Stimulated activated CD8-positive, alpha-beta memory T cell treated with anti-CD3 and anti-CD28 coated beads, Interleukin-2, amount 100 ng/mL, for 1 hour (primary cell): ENCODE measurements at places on chromosomes 4 and X.
A peak's percentile ranks its signal among the peaks of the same experiment; 100 is the strongest.

DNA sequence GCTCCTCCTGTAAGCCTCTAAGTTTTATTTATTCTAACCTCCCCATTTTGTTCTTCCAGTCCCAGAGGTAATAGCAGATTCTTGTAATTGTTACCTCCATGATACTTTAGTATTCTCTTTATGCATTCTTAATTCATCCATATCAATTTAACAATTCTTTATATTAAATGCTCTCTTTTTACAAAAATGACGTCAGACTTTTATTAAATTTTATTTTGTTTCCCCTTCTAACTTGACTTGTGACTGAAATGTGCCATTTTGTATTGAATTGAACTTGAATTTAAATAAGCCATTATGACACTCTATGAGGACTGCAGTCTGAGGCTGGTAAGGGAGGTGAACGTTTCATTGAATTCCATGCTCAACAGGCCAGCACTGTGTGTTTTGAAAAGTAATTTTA is 60.0 kb upstream of the NUDT10 start:
- DNase-seq, result no peak

DNA sequence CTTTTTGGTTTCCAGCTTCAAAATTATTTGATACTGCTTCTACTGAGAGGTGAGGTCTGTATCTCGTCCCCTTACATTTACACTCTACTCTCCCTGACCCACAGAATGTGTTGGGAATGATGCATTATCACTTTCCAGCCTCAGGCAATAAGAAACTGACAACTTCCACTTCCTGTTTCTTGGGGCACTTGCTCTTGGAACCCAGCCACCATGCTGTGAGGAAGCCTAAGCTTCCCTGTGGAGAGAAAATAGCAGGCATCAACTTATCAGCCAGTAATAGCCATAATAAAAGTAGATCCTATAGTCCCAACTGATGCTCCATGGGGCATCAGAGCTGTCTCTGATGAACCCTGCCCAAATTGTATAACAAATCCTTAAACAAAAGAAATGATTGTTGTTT is 32.6 kb downstream of the RELL1 start:
- DNase-seq, result no peak

GRCh38 chrX:37785569-37785968 is 5.7 kb downstream of the CYBB start:
- no peak for DNase-seq

DNA sequence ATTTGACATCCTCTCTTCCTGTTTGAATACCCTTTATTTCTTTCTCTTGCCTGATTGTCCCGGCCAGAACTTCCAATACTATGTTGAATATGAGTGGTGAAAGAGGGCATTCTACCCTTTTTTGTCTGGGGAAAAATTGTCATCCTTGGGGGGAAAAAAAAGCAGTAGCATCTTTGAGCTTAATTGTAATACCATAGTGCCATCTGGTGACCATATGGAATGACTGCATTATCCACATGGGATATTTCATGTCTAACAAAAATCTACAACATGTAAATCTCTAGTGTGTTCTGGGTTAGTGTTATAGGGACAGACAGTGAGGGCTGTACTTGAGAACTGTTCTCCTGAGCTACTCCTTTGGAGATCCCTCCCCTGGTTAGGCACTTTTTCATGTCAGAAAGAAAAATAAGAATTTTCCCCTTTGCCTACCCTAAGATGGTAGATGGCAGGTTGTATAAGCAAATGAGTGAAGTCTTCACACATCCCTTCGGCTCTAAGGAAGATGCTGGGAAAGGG is 26.0 kb downstream of the CAPN6 start:
- DNase-seq, result no peak

DNA sequence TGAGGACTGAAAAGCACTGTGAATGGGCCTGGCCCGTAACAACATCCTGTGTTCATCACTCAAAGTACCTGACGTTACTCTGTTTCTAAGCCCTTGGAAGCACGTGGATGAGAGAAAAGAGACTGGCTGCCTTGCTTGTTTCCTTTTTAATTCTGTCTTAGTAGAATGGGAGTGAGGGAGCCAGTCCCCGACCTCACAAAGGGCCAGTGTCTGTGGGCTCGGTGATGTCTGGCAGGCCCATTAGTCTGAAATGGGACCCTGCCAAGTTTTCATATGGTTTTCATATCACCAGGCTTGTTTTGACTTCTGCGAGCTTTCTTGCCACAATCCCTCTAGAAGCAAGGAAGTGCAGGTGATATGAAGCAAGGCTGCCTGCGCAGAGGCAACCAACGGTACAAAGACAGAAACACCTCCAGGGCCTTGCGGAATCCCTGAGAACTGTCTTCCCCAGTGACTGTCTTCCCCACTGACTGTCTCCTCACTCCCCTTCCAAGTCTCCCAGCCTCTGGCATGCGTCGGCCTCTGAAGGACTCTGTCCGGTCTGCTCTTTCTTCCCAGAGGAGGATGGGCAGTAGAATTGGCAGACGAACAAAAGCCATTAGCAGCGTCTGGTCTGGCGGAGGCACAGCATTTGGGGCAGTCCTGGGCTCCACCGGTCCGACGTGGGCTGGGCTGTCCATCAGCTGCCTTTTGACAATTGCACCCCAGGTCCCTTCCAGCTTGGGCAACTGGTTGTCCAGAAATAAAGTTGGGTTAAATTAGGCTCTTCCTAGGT is 20.2 kb upstream of the RASL11B start:
- DNase-seq, result no peak

GRCh38 chrX:10634392-10635161 is 14.2 kb upstream of the MID1 start:
- no peak for DNase-seq

DNA sequence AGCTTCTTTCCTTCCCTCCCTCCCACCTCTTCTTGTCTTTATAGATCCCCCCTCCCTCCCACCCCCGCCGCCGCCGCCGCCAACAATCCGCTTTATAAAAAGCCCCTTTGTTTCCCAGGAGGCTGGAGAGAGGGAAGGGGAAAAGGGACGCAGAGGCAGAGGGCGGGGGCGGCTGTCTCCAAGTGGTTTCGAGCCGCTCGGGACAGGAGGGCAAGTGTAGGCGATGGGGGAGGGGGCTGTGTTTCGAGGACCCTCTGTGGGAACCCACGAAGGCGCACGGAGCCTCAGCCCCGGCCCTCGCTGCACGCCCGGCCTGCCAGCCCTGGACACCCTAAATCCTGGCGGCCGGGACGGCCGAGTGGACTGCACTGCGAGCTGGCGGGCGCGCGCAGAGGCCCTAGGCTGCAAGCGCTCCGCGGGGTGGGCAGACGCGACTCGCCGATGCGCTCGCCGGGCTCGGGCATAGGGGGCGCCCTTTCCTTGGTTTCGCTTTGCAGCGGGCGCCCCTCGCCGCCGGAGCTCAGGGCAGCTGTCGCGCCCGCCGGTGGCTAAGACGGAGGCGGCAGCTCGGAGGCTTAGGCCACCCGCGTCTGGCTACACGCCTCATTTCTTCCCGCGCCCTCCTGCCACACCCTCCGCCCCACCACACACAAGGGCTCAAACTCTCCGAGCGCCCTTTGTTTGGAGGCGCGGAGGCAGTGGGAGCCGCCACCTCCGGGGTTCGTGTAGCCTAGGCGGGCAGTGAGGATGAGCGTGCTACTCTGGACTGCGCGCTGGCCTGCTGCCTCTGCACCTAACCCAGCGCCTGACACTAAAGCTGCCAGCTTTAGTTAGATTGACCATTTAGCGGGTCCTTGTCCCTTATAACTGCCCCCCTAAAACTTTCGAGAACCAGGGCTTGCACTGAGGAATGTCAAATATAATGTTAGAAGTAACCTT is 2.2 kb downstream of the MAMLD1 start:
- peak; percentile 52 for DNase-seq

DNA sequence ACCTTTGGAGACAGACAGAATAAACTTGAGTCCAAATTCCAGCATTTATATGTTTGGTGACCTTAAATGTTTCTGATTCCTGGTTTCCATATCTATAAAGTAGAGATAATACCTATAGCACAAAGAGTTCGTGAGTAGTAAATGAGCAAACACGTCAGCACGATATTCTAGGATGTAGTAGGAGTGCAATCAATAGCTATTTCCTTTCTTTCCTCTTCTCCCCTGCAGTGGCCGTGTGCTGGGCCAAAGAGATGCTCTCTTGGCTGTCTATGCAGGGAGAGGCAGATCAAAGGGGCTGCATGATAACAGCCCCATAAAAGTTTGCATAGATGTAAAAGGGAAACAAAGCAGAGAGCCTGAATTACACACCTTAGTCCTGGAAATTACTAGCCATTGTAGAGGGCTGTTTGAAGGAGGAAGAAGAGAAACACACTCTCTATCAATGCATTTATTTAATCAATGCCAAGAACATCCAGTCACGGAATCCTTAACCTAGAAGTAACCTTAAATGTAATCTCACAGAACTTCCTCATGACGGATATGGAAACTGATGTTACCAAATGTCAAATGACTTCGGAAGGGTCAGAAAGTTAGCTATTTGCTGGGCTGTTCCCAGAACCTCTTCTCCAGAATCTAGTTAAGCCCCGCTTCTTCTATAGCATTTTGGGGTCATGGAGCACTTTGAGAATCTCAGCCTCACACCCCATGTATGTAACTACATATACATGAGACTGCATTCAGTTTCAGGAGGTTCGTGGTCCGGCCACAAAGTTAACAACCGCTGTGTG is 35.5 kb upstream of the PLAC8 start:
- no peak for DNase-seq

GRCh38 chr4:6009452-6009851 is 8.8 kb downstream of the C4orf50 start:
- DNase-seq, result no peak

DNA sequence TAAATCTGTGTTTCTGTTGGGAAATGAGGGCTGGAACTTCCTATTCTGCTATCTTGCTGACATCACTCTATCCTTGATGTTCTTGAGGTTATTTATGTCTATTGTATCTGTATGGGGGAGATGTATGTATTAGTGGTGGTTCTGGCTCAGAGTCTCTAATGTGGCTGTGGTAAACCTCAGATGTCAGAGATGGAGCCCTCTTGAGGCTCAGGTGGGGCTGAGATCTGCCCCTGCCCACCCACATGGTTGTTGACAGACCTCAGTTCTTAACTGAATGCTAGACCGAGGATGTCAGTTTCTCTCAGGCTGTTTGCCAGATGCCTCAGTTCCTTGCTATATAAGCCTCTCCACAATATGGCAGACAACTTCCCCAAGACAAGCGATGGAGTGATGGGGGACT is 3.3 kb upstream of the CPE start:
- DNase-seq, result no peak
